SW480 (cell line): ENCODE measurements at places on chromosomes 1 and 21.
A peak's percentile ranks its signal among the peaks of the same experiment; 100 is the strongest.

DNA sequence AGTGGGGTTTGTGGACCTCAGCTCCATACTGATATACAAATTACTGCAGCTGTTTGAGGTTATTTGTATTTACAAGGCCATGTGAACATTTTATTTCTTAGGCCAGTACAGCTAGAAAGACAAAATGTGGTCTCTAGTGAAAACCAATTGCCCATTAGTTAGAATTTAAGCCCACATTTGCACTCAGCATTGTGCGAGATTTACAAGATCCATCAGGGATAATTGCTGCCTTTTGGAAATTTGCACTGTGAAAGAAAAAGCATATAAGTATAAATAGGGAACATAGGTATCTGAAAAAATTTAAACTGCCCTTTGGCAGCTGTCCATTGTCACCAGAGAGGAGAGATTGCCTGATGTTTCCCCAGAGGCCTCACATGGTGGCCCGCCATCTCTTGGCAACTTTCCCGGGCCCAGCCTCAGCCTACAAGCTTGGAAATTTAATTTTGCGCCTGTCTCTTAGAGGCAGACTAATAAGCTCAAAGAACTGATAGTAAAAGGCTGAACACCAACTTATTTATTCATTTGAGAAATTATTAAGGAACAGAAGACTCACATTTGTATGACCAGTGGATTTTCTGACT lies 120.7 kb downstream of the MAP3K21 start:
- DNase-seq = no peak

DNA sequence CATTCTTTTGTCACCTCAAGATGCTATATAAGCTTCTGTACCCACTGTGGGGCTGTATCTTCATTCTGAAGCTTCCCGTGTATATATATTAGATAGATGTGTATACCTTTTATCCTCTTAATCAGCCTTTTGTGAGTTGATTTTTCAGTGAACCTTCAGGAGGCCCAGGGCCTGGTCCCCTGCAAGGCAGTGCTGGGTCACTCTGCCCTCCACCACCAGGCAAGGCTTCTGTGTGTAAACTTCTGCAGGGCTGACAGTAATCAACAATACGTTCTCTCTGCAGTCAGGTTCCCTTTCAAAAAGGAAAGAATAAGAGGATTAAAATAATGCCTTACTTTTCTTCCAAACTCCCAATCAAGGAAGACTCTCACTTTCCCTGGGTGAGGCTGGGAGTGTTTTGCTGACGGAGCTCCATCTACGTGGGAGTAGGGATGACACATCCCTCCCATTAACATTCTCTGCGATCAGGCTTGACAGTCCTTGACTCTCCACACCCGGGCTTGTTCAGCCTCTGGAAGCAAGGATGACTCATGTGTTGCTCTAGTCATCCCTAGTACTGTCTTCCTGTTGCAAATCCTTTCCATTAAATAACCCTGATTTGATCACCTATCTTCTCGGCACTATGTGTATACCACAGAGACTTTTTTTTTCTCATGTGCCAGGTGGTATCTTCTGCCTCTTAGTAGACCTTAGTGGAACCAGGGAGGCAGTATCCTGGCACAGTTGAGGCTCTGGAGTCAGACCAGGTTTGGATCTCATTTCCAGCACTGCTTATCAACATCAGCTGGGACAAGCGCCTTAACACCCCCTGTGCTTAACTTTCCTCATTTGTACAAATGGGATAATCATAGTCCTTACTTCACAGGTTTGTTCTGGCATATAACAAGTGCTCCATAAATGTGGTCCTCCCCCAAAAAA lies 70.3 kb upstream of the KCNK1 start:
- peak; percentile 95 for DNase-seq

DNA sequence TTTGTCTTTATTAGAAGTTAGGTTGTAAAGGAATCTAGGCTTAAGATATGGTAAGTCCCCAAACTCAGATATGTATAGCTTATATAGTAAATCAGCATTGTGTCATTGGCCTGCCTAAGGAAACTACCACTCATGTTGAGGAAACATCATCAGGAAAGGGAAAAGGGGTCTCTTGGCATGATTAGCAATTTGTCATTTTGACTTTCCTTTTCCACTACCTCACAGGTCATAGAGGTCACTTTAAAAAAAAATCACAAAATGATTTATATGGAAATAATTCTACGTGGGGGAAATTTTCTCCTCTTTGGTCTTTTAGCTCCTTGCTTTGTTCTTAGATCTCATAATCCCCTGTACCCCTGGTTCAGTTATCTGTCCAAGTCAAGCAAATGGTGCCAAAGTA lies 213.5 kb downstream of the RPS6KC1 start:
- no peak for DNase-seq

GRCh38 chr1:230169454-230170152 lies 102.6 kb downstream of the GALNT2 start:
- DNase-seq = no peak

- no peak for DNase-seq
These were observed 32.5 kb downstream of the DHRS3 start for GRCh38 chr1:12585536-12585935.

- DNase-seq = no peak
These were observed 21.9 kb downstream of the NTNG1 start for GRCh38 chr1:107162745-107163144.

GRCh38 chr1:223669003-223669795 lies 3.7 kb upstream of the CAPN8 start:
- DNase-seq = no peak

- peak; percentile 59 for DNase-seq
These were observed 11.0 kb downstream of the YIPF1 start for GRCh38 chr1:53878492-53879105.

GRCh38 chr1:9787702-9788101 lies 36.1 kb downstream of the CLSTN1 start:
- no peak for DNase-seq

GRCh38 chr1:204834336-204834735 lies 36.3 kb upstream of the NFASC start:
- no peak for DNase-seq

DNA sequence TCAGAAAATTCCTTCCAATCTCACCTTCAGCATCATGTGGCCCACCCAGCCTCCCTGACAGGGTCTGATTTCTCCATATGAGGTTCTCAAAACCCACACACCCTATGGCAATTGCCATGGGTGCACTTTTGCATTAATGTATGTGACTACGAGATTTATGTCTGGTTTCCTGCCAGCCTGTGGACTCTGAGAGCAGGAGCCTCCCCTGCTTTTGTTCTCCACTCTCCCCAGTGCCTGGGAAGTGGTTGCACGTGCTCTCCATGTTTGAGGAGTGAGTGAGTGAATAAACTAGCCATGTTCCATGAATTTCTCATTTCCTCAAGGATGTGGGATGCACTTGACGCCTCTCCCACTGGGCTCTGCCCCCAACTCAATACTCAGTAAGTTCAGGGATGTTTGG lies 91.2 kb downstream of the ACTL8 start:
- DNase-seq = no peak

GRCh38 chr1:237141502-237141901 lies 99.5 kb downstream of the RYR2 start:
- DNase-seq = no peak

DNA sequence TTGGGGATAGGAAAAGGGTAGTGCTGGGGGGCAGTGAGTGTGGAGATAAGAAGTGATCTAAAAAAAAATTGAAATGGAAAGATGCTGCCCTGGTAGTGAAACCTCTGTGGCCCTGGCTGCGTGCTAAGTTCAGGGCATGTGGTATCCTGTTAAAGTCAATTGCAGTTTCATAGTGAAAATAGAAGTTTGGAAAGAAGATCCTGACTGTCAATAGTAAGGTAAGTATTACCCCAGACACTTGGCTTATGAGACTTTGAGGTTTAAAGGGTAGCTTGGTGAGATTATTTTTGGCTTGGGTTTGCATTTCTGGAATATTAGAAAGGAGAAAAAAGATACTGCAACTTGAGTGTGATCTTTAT lies 6.8 kb downstream of the ARID1A start:
- DNase-seq = no peak

- no peak for DNase-seq
These were observed 9.7 kb upstream of the PRELP start for GRCh38 chr1:203465948-203466347.

GRCh38 chr1:208691012-208691411 lies 446.8 kb upstream of the PLXNA2 start:
- DNase-seq = no peak

DNA sequence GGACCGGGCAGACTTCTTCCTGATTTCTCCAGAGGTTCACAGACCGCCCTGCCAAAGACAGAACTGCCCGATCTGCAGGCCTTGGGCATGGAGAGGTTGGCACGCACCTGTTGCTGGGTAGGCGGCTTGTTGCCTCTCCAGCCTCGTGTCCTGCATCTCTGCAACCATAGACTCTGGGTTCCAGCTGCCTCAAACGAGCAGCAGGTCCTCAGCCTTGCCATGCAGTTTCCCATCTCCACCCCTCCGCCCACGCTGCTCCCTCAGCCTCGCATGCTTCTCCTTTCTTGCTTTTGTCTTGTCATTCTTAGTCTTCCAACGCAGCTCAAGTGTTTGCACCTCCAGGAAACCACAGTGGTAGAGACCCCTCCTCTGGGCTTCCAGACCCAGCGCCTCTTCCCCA lies 126.2 kb downstream of the LACTBL1 start:
- no peak for DNase-seq

- no peak for DNase-seq
These were observed 38.7 kb upstream of the TNFRSF1B start for GRCh38 chr1:12128120-12128519.

- no peak for DNase-seq
These were observed 36.9 kb downstream of the NSL1 start for GRCh38 chr1:212754680-212755079.

- DNase-seq = no peak
These were observed 42.1 kb downstream of the PCNT start for GRCh38 chr21:46366091-46366490.

DNA sequence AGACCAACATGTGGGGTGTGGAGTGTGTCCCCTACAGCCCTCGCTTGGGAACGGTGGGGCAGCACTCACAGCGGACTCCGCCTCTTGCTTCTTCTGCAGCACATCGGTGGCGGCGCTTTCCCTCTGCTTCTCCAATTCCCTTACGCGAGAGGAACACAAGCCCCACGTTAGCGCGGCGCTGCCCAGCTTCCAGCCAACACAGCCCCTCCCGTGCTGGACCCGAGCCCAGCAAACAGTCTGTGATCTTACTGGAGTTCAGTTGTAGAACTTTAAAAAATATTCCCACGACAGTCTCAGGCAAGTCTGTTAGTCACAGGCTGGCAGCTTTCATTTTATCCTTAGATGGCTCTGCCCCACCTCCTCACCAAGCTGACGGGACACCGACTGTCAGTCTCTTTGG lies 13.6 kb downstream of the THAP3 start:
- DNase-seq = no peak

- DNase-seq = no peak
These were observed 121.7 kb upstream of the COL11A1 start for GRCh38 chr1:103230061-103230460.
